ENCODE measurements at places on chromosomes 2 and 18.
A peak's percentile ranks its signal among the peaks of the same experiment; 100 is the strongest.

GRCh38 chr18:62360805-62361204, 35.7 kb downstream of the TNFRSF11A start:
- no peak for DNase-seq

DNA sequence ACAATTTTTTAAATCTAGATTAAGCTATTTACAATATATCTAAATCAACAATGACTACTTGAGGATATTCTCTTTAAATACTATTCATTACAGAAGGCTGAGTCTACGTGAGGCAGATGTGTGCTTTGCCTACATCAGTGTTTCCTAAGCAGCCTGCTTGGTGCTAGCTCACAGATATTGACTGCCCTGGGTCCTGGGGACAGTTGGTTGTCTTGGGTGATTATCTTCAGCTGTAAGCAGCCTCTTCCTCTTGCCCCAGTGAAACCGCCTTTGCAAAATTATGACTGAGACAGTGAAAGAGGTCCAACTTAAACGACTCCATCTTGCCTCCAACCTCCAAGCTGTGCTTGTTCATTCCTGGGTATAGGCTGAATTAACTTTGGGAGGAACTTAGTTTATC, 39.6 kb upstream of the CCDC88A start:
- DNase-seq: no peak

GRCh38 chr18:44852818-44853217, 172.1 kb downstream of the SETBP1 start:
- peak; percentile 18 for DNase-seq

GRCh38 chr18:48573632-48574283, 34.9 kb downstream of the CTIF start:
- no peak for DNase-seq

DNA sequence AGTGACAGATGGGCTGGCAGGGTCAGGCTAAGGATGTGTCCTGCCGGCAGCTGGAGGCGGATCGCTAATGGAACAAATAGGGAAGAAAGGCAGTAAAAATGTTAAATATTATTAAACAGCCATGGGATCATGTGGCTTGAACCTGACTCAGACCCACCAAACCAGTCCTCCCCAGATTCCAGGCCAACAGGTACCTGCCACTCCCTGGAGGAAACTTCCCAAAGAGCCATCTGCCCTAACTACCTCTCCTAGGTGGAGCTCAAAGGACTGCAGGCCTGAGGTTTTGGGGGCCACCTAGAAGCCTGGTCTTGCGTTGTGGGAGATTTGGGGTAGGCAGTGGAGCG, 34.3 kb downstream of the CIB4 start:
- DNase-seq: no peak

- no peak for DNase-seq
Observed at GRCh38 chr2:37683921-37684780, 12.7 kb upstream of the CDC42EP3 start.

DNA sequence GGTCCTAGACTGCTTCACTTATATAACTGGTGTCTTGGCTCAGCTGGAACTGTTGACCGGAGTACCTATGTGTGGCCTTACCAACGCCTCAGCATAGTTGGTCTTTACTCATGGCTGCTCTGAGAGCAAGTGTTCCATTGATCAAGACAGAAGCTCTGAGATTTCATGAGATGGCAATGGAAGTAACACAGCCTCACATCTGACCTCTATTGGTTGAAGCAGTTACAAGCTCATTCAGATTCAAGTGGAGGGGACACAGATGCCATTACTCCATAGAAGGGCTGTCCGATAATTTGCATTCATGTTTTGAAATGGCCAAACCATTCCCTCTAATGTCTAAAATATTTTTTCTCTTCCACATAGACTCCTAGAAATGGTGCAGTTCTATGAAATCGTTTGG, 46.4 kb upstream of the STK39 start:
- no peak for DNase-seq

DNA sequence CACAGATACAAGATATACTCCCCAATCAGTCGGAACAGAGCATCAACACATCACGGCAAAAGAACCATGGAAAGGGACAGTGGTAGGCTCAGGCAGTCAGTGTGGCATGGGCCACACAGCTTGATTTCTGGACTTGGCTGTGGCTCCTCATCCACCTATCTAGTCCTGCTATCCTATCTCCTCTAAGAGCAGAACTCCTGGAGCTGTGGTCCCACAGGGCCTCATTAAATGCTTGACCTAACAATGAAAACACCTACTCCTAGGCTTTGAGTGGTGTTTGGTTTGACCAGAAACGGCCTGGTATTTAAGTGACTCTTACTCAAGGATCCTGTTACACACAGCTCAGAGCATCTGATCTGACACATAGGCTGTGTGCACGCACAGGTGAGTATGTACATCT, 33.6 kb upstream of the SMAD2 start:
- no peak for DNase-seq

- peak; percentile 3 for DNase-seq
Observed at GRCh38 chr18:10100941-10101701, 187.3 kb downstream of the VAPA start.

GRCh38 chr18:72372076-72372475, 172.1 kb downstream of the CBLN2 start:
- DNase-seq: no peak

- no peak for DNase-seq
Observed at GRCh38 chr2:52918551-52918950, 849.1 kb upstream of the CHAC2 start.

DNA sequence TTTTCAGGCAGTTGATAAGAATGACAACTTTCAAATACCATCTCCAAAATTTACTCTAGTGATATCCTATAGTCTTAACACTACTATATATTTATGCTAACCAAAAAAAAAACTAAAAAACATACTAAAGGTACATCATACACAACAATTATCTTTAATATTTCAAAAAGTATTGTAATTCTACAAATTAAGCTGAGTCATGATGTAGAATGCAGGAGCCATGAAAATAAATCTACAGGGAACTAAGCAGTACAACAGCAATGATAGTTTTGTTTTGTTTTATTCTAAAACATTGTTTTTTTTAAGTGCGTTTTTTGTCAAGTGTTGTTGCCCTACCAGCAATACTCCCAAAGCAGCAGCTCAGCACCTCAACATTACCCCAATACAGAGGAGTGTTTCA, 314.3 kb downstream of the FSIP2 start:
- DNase-seq: no peak

GRCh38 chr2:228627510-228627909, 446.0 kb upstream of the SPHKAP start:
- DNase-seq: no peak

DNA sequence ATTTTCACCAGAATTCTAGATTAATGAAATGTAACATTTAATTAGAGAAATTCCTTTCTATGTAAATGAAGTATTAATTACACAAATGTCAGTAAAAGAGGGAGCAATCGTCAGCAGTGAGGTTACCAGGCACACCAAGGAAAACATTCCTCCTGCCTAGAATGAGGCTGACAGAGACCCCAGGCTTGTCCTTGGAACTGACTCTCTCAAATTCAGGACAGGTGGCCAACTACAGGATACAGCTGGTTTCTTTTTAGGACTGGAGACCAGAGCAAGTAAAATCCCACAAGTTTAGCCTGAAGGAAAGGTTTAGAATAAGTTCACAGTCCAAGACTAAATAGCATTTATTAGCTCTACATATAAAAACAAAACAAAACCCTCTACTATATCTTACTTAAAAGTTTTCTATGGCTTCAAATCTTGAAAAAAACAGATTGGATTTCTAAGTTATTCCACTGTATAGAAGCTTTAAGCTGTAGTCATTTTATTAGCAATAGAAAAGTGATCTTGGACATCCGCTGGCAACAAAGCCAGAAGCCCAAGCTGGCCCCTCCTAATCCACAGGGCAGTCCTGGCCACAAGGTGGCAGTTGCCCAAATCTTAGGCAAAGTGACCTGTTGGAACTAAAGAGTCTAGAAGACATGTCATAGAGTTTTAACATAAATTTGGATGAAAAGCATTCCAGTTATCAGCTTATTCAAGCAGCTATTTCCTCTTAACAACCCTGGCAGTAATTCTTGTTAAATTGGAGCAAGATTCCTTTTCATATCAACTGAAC, 81.0 kb downstream of the SP3 start:
- DNase-seq: no peak

DNA sequence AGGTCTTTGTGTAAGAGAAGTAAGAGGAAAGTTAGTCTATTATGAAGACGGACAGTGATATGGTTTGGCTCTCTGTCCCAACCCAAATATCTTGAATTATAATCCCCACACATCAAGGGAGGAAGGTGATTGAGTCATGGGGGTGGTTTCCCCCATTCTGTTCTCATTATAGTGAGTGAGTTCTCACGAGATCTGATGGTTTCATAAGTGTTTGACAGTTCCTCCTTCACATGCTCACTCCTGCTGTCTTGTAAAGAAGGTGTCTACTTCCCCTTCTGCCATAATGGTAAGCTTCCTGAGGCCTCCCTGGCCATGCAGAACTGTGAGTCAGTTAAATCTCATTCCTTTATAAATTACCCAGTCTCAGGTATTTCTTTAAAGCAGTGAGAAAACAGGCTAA, 67.6 kb downstream of the NEURL3 start:
- no peak for DNase-seq

GRCh38 chr18:767961-768360, 44.1 kb downstream of the YES1 start:
- no peak for DNase-seq

GRCh38 chr2:104658144-104658835, 195.6 kb upstream of the POU3F3 start:
- no peak for DNase-seq

DNA sequence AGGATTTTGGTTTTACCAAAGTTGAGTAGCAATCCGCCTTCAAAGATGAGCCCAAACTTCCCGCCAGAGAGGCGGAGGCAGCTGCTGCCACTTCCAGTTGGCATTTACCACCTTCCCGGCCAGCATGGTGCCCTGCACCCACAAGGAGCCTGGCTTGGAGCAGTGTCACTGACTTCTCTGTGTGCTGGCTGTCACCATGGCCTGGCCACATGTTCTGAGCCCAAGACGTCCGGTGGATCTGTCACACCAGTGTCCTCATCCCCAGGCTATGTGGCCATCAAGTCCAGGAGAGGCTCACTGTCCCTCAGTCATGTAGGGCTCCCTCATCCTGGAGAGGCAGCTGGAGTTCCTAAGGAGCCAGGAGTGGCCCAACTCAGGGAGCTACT, 100.6 kb downstream of the ACKR3 start:
- no peak for DNase-seq

DNA sequence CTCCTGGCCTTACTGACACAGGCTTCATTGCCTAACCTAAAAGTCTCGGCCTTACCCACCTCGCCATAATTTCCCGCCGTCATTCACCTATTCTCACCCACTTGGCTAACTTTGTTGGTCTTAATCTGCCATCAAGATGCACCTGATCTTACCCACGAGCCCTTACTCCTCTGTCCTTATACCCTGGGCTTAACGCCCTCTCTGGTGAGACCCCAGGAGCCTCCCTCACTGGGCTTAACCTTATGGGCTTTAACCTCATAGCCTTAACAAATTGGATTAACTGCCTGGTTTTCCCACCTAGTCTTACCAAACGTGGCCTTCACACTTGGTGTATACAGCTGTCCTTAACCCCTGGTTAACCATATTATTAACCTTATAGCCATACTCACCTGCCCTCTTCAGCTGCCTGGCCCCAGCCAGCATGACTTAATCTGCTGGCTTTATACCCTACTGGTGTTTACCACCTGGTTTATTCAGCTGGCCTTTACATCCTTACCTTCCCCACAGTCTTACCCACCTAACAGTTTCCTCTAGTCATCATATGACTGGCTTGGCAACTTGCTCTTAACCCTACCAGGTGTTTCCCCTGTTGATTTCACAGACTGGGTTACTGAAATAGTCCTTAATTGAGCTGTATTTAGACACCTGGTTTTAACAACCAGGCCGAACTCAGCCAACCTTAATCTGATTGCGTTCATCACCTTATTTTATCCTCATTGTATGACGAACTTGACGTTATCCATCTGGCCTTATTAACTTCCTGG, 132.0 kb upstream of the ZSWIM2 start:
- no peak for DNase-seq

DNA sequence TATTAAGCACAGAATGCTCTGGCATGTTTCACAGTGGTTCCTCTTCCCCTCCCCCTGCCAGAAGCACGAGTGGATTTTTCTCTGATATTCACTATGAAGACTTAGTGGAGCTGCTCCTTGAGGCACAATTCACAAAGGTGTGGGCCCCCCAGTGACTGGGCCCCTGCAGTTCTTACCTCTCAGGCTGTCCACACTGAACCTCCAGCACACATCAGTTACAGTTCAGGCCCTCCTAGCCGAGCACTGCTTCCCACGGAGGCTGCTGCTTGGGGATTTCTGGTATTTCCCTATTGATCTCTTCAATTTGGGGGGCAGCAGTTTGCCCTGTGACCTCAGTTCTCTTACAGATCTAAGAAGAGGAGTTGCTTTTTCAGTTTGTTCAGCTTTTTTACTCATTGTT, 236.1 kb downstream of the SH3RF3 start:
- DNase-seq: no peak

GRCh38 chr18:64099244-64099643, 49.6 kb downstream of the LINC00305 start:
- DNase-seq: no peak

DNA sequence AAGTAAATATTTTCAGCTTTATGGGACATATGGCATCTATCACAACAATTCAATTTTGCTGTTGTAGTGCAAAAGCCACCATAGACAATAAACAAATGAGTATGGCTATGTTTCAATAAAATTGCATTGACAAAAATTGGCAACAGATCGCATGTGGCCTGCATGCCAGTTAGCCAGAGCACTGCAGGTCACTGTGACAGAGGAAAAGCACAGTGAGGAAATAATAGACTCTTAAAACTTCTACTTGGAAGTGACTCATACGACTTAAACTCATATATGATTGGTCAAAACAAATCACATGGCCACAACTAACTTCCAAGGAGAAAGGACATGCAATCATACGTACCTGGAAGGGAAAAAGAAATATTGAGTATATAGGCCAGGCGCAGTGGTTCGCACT, 44.4 kb downstream of the EXOC6B start:
- no peak for DNase-seq

- DNase-seq: no peak
Observed at GRCh38 chr2:98280376-98281102, 65.7 kb upstream of the CNGA3 start.

DNA sequence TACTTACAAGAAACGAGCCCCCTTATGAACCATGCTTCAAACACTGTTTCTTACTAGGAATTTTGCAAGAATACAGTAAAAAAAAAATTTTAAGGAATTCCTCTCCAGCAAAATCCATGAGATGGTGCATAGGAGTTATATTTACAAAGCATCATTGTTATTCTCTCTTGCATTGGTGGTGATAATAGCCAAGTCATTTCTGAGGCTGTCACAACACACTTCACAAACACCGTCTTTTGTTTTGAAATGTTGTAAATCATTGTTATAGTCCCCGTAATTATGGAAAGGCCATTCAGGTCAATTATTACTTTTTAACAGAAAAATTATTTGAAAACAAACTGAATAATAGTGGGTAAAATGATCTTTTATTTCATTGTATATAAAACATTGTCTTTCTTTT, 60.1 kb downstream of the DYNC1I2 start:
- no peak for DNase-seq

GRCh38 chr2:65313126-65313953, 85.7 kb downstream of the ACTR2 start:
- DNase-seq: no peak
